GM18507 (cell line): ENCODE measurements at places on chromosomes 5 and 9.
A peak's percentile ranks its signal among the peaks of the same experiment; 100 is the strongest.

GRCh38 chr9:70083429-70083828, 39.8 kb downstream of the MAMDC2 start:
- DNase-seq: no peak

DNA sequence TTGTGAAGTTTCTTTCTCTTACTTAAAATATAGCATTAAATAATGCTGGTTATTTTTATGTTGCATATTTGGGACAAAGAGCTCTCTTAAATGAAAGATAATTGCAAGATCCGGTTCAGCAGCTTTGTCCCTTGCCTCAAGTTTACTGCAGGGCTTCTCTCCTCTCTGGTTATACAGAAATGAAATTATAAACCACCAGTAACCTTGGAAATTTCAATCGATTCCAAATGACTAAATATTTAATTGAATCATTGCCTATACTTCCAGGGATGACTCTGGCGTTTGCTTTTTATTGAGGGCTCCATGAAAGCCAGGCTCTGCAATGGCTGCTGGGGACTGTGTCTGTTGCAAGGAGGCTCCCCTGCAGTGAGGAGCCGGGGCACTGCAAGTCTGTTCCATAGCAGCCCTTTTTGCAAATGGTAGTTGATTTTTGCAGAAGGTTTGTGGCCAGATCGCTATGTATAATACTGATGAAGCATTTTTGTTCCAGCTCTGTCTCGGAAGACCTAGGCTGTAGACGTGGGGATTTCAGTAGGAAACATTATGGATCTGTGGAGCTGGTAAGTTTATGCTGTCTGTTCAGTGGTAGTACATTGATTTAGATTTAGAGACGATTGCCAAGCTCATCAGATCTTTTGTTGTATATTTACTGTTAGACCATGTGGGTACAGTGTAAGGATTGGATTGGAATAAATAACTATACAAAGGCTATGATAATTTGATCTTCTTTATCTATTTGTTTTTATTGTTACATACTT, at the start of gene GARNL3:
Gene GARNL3 (plus strand): TSS at position 313 of the 758 bp plus-strand sequence. CDS start 104 bp downstream, at position 417.
- no peak for DNase-seq

- DNase-seq: no peak
These were observed 131.4 kb downstream of the ARHGEF28 start for GRCh38 chr5:73757416-73757815.

- DNase-seq: no peak
These were observed 99.2 kb upstream of the SPATA31C2 start for GRCh38 chr9:88237479-88237961.

DNA sequence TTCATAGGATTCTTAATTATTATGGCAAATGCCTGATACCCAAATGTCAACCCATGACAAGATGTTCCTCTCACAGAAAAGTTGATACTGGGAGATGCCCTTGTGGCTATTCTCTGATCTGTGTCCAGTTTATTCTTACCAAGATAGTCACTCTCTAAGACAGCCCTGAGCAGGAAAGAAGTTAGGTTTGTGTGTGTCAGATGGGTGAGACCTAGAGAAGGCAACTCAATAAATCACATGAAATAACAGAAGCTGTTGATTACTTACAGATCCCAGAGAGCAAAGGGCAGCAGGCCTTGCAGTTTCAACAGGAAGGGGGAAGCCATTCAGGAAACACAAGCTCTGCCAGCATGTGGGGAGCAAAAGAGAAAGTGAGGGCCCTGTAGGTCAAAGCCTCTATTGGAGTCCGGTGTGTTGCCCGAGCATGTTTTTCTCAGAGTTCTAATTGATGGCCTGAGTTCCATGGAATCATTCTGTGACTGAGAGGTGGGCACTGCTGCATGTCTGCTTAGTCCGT, 1193.7 kb upstream of the CDH18 start:
- DNase-seq: no peak

GRCh38 chr9:131627648-131628458, 82.5 kb downstream of the PRRT1B start:
- peak; percentile 53 for DNase-seq

- DNase-seq: no peak
These were observed 49.4 kb downstream of the SLIT3 start for GRCh38 chr5:169251333-169252084.

- no peak for DNase-seq
These were observed at the start of gene PCDHB10 for GRCh38 chr5:141192110-141192725. TSS of gene PCDHB10 (plus strand) at chr5:141192353. CDS start at chr5:141192553, 200 bp downstream.

DNA sequence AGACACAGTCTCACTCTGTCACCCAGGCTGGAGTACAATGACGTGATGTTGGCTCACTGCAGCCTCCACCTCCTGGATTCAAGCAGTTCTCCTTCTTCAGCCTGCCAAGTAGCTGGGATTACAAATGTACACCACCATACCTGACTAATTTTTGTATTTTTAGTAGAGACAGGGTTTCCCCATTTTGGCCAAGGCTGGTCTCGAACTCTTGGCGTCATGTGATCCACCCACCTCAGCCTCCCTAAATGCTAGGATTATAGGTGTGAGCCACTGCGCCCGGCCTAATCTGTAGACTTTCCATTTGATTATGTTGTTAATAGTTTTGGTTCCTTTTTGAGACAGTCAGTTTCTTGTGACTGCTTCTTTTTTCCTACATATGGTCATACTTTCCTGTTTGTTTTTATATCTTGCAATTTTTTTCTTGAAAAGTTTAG, 31.0 kb downstream of the MTREX start:
- DNase-seq: no peak

DNA sequence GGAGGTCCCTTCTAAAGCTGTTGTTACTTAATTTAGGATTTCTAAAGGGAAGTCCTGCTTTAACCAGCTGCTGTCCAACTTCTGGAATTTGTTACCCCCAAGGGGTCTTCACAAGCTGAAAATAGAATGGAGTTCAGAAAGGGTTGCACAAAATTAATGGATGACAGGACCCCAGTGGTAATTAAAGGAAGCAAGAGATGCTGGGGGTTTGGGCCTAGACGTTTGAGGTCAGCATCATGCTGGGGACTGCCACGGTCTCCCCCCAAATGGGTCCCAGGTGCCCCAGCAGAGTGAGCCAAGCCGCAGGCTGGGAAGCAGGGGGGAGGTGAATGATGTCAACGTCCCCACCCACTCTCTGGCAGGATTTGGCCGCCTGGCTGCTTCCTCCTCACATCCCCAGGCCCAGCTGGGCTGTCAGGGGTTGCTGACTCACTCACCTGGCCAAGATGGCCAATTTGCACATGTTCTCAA, 97.5 kb upstream of the ARAP3 start:
- DNase-seq: no peak
